ENCODE measurements at places on chromosomes 4 and X.

DNA sequence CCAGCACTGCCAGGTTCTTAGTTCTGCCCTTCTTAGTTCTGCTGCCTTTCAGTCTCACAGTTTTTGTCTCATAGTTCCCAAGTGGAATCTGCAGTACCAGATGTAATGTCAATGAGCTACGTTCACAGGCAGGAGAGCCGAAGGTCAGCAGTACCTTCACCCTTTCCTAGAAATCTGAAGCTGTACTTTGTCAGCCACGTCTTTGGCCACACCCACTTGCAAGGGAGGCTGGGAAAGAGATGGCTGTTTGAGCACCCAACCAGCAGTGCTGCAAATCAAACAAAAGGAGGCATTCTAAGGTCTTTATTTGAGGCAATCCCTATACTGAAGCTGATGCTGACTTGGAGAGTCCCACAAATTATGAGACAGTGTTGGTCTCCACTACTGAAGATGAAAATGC lies 199.1 kb upstream of the NPY2R start:
- no peak for DNase-seq

- DNase-seq = peak; percentile 64
Measured at GRCh38 chrX:118528071-118528737, 32.6 kb downstream of the DOCK11 start.

DNA sequence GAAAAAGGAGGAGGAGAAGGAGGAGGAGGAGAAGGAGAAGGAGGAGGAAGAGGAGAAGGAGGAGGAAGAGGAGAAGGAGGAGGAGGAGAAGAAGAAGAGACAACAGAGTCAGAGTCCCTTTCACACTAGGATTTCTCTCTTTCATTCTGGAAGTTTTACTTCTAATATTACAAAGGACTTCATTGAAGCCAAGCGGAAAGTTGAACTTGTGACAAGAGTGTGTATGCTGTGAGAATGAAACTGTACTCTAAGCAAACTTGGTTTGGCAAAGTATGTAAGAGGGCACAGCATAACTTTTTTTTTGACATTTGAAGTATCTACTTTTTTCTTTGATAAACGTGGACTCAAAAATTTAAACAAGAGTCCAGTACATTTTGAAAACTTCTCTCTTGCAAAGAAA lies 48.0 kb downstream of the CXCL8 start:
- DNase-seq = no peak

- DNase-seq = no peak
Measured at GRCh38 chr4:6403400-6403685, 69.1 kb downstream of the PPP2R2C start.

DNA sequence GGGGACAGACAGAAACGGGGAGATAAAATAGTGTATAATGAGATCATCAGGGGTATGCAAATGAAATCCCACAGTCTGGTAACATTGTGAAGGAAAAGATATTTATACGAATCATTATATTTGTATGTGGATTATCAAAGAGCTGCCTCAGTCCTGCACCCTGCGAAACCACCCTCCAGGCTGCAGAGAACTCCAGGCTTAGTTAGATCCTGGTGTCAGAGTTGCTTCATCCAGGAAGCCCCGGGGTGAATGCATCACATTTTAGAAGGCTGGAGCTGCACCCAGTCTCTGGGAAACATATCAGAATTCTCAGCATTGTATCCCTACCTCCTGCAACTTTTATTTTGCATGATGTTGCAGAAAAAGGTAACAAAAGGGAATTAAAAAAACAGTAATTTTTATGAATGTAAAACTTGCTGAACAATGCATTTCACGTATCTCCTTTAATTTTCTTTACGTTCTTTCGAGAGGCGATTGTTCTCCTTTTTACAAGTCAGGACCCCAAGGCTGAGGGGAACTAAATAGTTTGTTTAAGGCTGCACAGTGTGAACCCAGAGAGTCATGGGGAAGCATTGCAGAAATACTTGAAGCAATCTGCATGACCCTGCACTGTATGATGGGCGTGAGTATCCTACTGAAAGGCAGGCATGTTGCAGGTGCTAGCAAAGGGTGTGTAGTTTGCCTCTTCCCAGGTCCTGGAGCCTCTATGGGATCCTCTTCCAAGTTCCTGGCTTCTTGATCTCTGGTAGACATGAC lies 299.5 kb upstream of the CLNK start:
- no peak for DNase-seq

DNA sequence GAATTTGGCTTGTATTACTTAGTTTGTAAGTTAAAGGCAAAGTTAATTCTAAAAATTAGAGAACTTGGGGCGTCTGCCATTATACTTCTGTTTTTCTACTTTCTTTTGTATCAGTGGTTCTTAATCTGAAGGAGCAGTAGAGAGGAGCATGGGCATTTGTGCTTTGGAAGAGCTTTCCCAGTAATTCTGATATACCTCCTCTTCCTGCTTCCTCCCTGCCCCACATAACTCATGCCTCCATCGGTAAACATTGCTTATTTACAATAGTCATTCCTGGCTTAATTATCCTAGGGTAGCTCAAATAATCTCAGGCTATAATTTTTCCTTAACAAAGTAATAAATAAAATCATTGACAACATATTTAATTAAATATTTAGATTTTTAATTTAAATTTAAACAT lies 37.1 kb upstream of the SPARCL1 start:
- no peak for DNase-seq

DNA sequence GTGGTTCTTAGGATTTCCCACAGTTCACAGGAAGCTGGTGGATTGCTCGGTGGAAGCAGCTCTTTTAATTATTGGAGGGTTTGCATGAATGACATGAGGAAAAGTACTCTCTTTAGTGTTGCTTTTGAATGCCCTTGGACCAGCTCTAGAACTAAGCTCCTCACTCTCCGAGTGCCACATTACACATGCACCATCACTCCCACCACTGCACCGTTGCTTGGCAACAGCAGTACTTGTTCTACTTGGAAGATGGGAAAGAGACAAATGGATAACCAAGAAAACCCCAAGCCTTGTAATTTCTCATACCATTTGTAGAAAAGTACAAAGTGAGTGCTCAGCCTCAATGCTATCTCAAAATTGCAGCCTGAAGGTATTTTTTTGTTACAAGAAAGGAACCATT lies 620.2 kb upstream of the BOD1L1 start:
- DNase-seq = no peak

DNA sequence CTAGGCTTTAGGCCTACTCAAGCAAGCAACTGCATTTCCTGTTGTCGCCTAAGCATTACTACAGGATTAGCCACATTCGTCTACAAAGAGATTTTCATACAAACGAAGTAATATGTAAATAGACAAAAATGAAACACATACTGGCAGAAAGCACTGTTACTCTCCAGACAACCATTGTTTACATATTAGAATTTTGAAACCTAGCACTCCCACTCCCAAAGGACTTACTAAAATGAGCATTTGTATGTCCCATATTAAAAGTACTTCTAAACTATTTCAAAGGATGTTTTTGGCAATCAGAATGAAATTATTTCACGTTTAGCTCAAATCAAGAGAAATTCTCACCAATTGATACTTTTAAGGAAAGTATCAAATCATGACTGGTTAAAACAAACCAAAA lies 570.8 kb downstream of the PRR32 start:
- no peak for DNase-seq

DNA sequence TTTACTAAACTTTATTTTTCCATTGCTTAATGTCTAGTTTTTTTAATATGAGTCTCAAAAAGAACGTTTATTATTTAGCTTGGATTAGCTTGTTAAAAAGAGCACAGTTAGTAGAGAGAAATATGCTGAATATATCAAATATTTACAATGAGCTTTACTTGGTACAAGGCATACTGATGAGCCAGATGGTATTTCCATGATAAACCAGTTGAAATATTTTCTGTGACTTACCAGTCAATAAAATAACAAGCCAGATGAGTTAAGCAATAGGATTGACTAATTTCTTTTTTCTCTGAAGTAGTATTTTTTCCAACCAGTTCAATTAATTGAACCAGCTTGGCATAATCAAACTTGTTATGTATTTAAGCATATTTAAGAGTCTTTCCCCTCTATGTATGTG lies 134.1 kb downstream of the KLHL34 start:
- DNase-seq = no peak

Data from CD4-positive, alpha-beta T cell treated with Interleukin-12 subunit alpha and Interleukin-12 subunit beta, for 1 hour (primary cell).